Esophagus muscularis mucosa (tissue), 4 donors: ENCODE measurements at places on chromosomes 2 and 18.

GRCh38 chr2:58202404-58202803, 38.7 kb downstream of the FANCL start:
- no peak for DNase-seq
- no peaks in the 10 kb centered on the region for H3K4me1 ChIP-seq
- H3K4me3 ChIP-seq, result no peak overlapping the region
- H3K27me3 ChIP-seq, result no peaks in the 10 kb centered on the region
- no peaks in the 10 kb centered on the region for H3K36me3 ChIP-seq

GRCh38 chr2:70943205-70943871, 7.6 kb downstream of the ATP6V1B1 start:
- no peaks in the 10 kb centered on the region for H3K27me3 ChIP-seq
- H3K4me3 ChIP-seq, result no peak overlapping the region
- H3K4me1 ChIP-seq, result peaks cover 9% of the 10 kb centered on the region
- DNase-seq, result no peak

GRCh38 chr2:69514406-69514805, 77.2 kb upstream of the NFU1 start:
- H3K4me1 ChIP-seq, result peaks cover 8% of the 10 kb centered on the region
- no peak for DNase-seq
- H3K36me3 ChIP-seq, result peaks cover 92% of the 10 kb centered on the region
- H3K27me3 ChIP-seq, result no peaks in the 10 kb centered on the region
- H3K4me3 ChIP-seq, result no peak overlapping the region
- no peak overlapping the region for H3K27ac ChIP-seq

GRCh38 chr2:131542438-131543384, 15.0 kb downstream of the CCDC74A start:
- H3K27ac ChIP-seq, result no peak overlapping the region
- H3K36me3 ChIP-seq, result no peaks in the 10 kb centered on the region
- H3K27me3 ChIP-seq, result no peaks in the 10 kb centered on the region
- H3K4me1 ChIP-seq, result no peaks in the 10 kb centered on the region
- no peak overlapping the region for H3K4me3 ChIP-seq

DNA sequence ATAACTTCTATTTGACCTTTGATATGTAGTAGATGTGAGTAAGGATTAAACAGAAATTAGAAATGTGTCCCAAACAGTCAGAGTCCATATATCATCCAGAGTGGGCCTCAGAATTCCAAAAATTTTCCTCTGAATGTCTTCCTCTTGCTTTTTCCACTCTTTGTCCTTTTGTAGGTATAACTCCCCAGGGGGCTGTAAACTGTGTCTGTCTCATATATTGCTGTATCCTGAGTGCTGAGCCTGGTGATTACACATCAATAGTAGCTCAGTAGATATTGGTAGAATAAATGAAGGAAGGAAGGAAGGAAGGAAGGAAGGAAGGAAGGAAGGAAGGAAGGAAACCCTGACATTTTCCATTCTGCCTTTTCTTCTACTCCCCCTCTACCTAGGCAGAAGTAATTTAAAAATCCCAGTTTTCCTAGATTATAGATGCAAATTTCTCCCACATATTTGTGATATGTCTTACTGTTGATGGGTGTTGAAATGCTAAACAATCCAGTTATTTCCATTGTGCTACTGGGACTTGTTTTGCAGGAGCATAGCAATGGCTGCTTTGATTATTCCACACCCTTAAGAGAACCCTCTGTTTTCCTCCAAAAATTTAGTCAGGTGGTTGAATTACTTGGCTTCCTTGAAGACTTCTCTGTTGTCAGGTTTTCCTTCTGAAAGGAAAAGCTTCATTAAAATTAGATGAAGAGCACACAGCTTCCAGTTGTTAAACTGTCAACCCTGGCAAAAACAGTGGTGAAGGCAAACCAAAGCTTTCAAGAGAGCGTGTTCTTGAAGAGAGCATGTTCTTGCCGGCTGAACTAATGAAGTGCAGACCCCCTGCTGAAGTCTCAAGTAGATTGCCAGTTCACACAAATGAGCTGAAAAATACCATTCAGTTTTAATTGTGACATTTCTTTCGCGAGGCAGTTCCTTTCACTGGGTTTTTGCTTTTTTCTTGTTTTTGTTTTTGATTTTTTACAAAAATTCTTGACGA, 147.8 kb downstream of the KCNE4 start:
- H3K27me3 ChIP-seq, result no peaks in the 10 kb centered on the region
- H3K4me3 ChIP-seq, result no peak overlapping the region
- H3K27ac ChIP-seq, result no peak overlapping the region
- no peak for DNase-seq
- no peaks in the 10 kb centered on the region for H3K36me3 ChIP-seq

DNA sequence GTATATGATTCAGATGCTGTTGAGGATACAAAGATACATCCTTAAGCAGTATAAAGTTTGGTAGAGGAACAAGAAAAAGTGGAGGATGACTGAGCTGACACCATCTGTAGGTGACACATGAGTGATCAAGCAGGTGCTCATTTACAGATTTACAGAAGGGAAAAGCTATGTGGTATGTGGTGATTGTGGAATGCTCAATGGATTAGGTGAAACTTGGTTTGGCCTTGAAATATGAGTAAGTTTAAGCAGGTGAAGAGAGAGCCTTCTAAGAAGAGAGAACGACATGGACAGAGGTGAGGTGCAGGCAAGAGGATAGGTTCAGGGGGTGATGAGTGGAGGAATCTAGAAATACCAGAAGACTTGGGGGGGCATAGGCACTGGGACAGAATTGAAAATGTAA, 5.9 kb downstream of the ASXL3 start:
- DNase-seq, result no peak
- H3K4me1 ChIP-seq, result peaks cover 17% of the 10 kb centered on the region
- no peaks in the 10 kb centered on the region for H3K36me3 ChIP-seq
- peak overlapping the region; percentile 14 for H3K27ac ChIP-seq

GRCh38 chr2:215796140-215796855, 217.1 kb downstream of the MREG start:
- no peaks in the 10 kb centered on the region for H3K4me1 ChIP-seq
- H3K4me3 ChIP-seq, result no peak overlapping the region
- H3K27ac ChIP-seq, result peak overlapping the region; percentile 8
- no peak for DNase-seq
- no peaks in the 10 kb centered on the region for H3K36me3 ChIP-seq

- H3K4me3 ChIP-seq, result no peak overlapping the region
- peaks cover 2% of the 10 kb centered on the region for H3K4me1 ChIP-seq
- no peaks in the 10 kb centered on the region for H3K27me3 ChIP-seq
- H3K36me3 ChIP-seq, result no peaks in the 10 kb centered on the region
- no peak for DNase-seq
- no peak overlapping the region for H3K27ac ChIP-seq
Measured at GRCh38 chr2:52879561-52879960, 888.0 kb upstream of the CHAC2 start.

DNA sequence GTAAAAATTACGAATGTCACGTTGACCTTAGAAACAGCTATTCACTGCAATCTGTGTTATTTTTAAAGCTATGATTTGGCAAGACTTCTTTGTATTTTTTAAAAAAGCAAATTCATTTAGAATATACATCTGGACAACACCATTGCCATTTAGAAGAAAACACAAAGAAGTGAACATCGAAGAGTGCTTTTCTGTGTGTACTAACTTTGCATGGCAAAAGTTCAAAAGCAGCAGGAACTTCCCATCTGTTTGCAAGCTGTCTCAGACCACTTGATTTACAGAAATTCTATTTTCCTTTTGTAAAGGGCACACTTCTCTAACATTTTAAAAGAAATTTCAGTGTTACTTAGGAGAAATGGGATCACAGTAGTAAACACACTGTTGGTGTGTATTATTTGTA, 145.9 kb downstream of the CALCRL start:
- no peaks in the 10 kb centered on the region for H3K27me3 ChIP-seq
- H3K4me1 ChIP-seq, result no peaks in the 10 kb centered on the region
- H3K36me3 ChIP-seq, result no peaks in the 10 kb centered on the region
- no peak overlapping the region for H3K4me3 ChIP-seq
- H3K27ac ChIP-seq, result no peak overlapping the region

- H3K4me3 ChIP-seq, result no peak overlapping the region
- peaks cover 9% of the 10 kb centered on the region for H3K4me1 ChIP-seq
- H3K27me3 ChIP-seq, result no peaks in the 10 kb centered on the region
- no peaks in the 10 kb centered on the region for H3K36me3 ChIP-seq
Measured at GRCh38 chr2:67048314-67048713, 348.8 kb upstream of the ETAA1 start.

GRCh38 chr2:149690825-149691224, 103.2 kb upstream of the MMADHC start:
- DNase-seq, result no peak
- H3K4me1 ChIP-seq, result peaks cover 16% of the 10 kb centered on the region

DNA sequence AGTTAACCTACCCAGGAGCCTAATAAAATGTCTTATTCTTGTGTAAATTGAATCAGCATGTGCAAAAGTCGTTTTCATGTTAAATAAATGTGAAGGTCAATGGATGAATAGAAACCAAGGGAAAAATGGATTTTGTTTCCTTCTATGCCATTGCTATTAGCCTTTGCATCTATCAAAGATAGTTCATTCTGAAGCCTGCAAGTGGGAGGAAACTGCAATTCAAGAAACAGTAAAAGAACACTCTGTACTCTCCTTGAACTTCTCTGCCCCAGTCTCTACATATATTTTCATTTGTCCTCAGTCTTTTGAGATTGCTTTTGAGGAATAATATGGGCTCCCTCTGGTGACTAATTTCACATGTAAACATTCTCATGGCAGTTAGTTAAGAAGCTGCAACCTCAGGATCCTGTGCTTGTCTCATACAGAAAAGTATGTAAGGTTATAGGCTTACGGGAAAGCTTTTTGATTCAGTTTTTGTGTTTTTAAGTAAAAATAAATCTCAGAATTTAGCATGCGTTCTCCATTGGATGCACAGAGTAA, 1590.0 kb upstream of the LRRTM1 start:
- H3K4me1 ChIP-seq, result no peaks in the 10 kb centered on the region
- H3K36me3 ChIP-seq, result no peaks in the 10 kb centered on the region
- no peak for DNase-seq
- no peaks in the 10 kb centered on the region for H3K27me3 ChIP-seq

- DNase-seq, result no peak
- no peak overlapping the region for H3K27ac ChIP-seq
- H3K4me3 ChIP-seq, result no peak overlapping the region
Measured at GRCh38 chr18:22332590-22332989, 85.1 kb downstream of the CTAGE1 start.

GRCh38 chr2:146305164-146305563, 1539.7 kb upstream of the ACVR2A start:
- no peak overlapping the region for H3K4me3 ChIP-seq
- H3K36me3 ChIP-seq, result no peaks in the 10 kb centered on the region
- no peaks in the 10 kb centered on the region for H3K4me1 ChIP-seq
- H3K27me3 ChIP-seq, result no peaks in the 10 kb centered on the region

DNA sequence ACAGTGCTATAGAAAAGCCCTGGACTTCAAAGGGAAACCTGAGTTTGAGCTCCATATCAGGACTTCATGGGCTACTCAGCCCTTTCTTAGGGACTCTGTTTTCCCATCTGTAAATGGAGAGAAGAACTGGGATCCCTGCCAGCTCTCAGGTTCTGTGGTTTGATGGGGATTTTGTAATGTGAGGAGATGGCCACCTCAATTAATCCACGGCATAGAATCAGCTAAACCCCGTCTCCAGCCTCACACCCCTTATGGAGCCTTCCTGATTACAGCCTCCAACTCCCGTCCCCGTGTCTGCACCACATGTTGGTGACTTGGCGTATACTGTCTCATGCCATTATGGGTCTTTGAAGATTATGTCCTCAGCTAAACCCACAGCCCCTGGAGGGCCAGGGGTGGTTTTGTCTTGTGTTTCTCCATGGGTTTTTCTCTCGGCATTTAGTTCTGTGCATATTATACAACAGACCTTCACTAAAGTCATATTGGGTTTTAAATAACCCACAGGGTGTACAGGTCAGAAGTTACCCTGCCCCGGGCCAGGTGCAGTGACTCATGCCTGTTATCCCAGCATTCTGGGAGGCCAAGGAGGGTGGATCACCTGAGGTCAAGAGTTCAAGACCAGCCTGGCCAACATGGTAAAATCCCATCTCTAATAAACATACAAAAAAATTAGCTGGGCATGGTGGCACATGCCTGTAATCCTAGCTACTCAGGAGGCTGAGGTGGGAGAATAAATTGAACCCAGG, 63.8 kb upstream of the PPP1CB start:
- H3K36me3 ChIP-seq, result no peaks in the 10 kb centered on the region
- no peak for DNase-seq
- H3K27me3 ChIP-seq, result no peaks in the 10 kb centered on the region
- peaks cover 33% of the 10 kb centered on the region for H3K4me1 ChIP-seq
- H3K4me3 ChIP-seq, result no peak overlapping the region
- H3K27ac ChIP-seq, result no peak overlapping the region

DNA sequence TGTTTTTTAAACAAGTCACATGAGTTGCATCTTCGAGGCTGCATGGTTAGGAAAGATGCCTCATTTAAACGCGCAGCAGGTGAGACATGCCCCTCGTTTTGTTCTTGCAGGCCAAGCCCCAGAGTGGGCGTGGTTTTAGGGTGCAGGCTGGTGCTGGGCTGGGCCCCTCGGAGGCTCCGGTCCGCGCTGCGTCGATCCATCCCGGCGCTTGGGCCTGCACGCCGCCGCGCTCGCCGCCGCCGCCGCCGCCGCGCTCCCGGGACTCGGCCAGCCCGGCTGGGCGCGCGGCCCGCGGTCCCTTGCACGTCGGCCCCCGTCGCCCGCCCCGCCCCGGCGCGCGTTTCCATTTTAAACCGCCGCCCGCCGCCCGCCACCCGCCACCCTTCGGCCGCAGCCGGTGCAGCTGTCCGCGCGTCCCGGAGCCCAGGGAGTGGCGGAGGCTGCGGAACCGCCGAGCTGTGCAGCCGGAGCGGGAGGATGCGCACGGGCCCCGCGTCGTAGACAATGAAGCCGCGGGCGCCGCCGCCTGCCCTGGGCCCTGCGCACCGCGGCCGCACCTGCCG, 175.5 kb downstream of the AGAP1 start:
- H3K27ac ChIP-seq, result peak overlapping the region; percentile 79
- no peaks in the 10 kb centered on the region for H3K27me3 ChIP-seq
- no peaks in the 10 kb centered on the region for H3K36me3 ChIP-seq
- peaks cover 24% of the 10 kb centered on the region for H3K4me1 ChIP-seq

GRCh38 chr2:224033601-224034000, 5.5 kb downstream of the SERPINE2 start:
- DNase-seq, result no peak
- H3K27ac ChIP-seq, result no peak overlapping the region
- H3K27me3 ChIP-seq, result peaks cover 27% of the 10 kb centered on the region
- H3K36me3 ChIP-seq, result no peaks in the 10 kb centered on the region
- H3K4me1 ChIP-seq, result no peaks in the 10 kb centered on the region

GRCh38 chr18:33838054-33838453, 260.0 kb downstream of the ASXL3 start:
- H3K27ac ChIP-seq, result no peak overlapping the region
- DNase-seq, result no peak
- H3K27me3 ChIP-seq, result no peaks in the 10 kb centered on the region
- no peak overlapping the region for H3K4me3 ChIP-seq

DNA sequence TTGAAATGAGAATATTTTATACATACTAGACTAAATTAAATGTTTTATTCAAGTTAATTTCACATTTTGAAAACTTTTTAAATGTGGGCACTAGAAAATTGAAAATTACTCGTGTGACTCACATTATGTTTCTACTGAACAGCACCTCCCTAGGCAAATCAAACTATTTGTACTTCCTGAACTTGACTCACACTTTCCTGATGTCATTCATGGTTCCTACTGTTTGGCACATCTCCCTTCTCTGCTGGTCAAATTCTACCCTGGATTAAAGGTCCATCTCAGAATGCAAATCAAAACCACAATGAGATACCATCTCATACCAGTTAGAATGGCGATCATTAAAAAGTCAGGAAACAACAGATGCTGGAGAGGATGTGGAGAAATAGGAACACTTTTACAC, 16.7 kb downstream of the LHCGR start:
- no peaks in the 10 kb centered on the region for H3K27me3 ChIP-seq
- no peaks in the 10 kb centered on the region for H3K36me3 ChIP-seq
- H3K27ac ChIP-seq, result no peak overlapping the region
- DNase-seq, result no peak
- H3K4me3 ChIP-seq, result no peak overlapping the region
